ENCODE measurements at places on chromosomes 13 and 19.
A peak's percentile ranks its signal among the peaks of the same experiment; 100 is the strongest.

- DNase-seq = no peak
Measured at GRCh38 chr13:101718496-101718895, 266.0 kb downstream of the ITGBL1 start.

- DNase-seq = no peak
Measured at GRCh38 chr13:29957320-29957719, 106.9 kb upstream of the UBL3 start.

- DNase-seq = no peak
Measured at GRCh38 chr19:33301900-33302174, 497 bp downstream of the CEBPA start.

DNA sequence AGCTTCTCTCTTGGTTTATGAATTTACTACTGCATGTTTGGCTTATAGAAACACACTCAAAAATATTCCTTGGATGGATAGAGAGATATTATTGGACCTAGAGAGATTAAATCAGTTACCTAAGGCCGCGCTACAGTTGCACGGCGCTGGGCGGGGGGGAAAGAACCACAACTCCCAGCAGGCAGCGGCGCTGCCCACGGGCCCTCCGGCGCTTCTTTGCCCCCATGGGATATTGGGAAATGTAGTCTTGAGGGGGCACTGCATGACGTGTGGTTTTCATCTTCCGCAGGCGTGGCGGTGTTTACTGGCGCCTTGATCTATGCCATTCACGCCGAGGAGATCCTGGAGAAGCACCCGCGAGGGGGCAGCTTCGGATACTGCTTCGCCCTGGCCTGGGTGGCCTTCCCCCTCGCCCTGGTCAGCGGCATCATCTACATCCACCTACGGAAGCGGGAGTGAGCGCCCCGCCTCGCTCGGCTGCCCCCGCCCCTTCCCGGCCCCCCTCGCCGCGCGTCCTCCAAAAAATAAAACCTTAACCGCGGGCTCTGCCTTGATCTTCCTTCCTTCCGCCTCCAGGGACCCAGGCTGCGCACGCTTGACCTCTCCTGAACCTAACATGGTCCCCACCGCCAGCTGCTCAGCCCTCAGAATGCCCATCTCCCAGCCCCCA is 4.8 kb downstream of the EMP3 start:
- peak; percentile 72 for DNase-seq

GRCh38 chr19:39765091-39766076 is 13.3 kb upstream of the LEUTX start:
- DNase-seq = no peak

- DNase-seq = no peak
Measured at GRCh38 chr19:18646535-18647370, 9.9 kb downstream of the KLHL26 start.

DNA sequence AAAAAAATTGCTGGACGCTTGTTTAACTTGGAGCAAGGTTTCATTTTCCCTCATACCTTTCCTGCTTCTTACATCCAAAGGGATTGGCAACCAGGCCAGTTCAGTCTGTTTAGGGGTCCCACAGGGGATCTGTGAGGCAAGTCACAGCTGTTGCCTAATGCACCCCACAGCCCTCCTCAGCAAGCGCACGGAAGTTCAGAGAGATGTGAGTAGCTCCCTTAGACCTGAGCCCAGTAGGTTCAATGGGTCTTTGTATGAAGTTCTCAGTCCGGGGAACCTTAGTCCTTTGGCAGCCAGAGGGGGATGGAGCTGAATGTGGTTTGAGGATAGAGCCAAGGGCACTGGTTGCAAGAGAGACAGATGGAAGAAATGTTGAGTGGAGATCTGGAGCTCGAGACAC is 13.0 kb downstream of the SAMD4B start:
- DNase-seq = no peak
